GM23338 (cell line): ENCODE measurements at places on chromosomes 16 and 17. TPM values are rescaled to one million over a fixed set of nuclear protein-coding genes. Genes with fewer than 3 reads are reported as not detected.
A peak's percentile ranks its signal among the peaks of the same experiment; 100 is the strongest.

DNA sequence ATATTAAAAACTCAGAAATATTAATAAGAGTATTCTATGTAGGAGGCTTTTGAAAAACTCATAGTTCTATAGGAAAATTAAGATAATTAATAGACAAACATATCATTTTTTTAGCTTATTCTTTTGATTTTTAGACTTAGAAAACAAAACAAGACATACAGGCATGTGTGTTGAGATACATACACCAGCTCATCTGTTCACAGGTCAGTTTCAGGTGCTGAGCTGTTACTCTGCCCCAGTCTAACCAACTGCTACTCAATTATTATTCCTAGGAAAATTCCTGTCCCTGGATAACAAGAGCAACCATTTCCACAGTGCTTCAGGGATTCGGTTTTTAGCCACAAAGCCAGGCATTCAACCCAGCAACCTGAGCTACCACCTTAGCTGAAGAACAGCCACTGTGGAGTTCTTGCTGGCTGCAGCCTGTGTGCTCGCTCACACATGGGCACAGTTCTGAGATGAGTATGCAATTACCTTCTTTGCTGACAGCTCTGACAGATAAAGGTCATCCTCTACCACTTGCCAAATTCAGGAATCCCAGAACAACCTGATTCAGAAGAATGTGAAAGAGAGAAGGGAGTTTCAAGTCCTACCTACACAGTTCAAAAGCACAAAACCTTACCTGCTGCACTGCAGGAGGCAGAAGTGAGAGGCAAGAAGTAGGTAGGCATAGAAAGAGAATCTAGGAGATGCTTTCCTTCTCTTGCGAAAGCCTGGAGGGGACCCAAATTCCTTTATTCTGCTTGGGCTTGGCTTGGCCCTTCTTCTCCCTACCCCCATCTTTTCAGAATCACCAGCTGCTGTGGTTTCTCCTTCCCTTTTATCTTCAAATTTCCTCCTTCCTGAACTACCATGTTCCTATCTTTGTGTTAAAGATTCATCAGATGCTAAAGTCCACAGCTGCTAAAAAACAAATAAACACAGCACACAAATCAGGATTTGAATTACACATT lies 62.7 kb downstream of the TEX2 start:
- H3K36me3 ChIP-seq: no peaks in the 10 kb centered on the region
- peak; percentile 16 for DNase-seq
- H3K4me3 ChIP-seq: no peak overlapping the region

The FOXJ1 gene
- total RNA-seq: 8.7 and 12.3 TPM in 2 replicates

The KRT25 gene
- total RNA-seq: not detected in 2 replicates

DNA sequence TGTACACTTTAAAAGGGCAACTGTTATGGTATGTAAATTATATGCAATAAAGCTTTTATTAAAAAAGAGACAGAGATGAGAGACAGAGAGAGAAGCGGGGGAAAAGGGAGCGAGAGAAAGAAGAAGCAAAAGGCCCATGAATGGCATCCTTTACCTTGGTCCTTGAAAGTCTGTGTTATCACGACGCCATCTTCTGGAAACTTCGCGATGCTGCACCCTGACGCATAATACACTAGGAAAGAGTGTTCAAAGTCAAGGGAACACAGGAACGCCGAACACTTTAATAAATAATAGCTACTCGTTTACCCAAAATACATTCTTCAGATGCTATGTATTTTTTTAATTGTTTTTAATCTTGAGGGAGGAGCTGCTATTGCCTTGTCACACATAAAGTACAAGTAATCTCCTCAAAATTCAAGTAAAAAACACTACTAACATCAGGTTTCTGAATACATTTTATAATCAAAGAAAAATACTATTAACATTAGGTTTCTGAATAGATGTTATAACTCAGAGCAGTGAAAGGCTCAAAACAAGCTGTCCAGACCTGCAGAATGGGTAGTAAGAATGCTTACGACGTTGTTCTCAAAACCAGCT lies 23.0 kb upstream of the SLC38A8 start:
- peaks cover 26% of the 10 kb centered on the region; the same call in 1 of the 2 replicates for H3K36me3 ChIP-seq
- H3K27ac ChIP-seq: no peak overlapping the region
- 0 out of 2 replicates have a peak, but pooled peaks cover 4% of the 10 kb centered on the region for H3K4me1 ChIP-seq
- no peaks in the 10 kb centered on the region for H3K27me3 ChIP-seq

DNA sequence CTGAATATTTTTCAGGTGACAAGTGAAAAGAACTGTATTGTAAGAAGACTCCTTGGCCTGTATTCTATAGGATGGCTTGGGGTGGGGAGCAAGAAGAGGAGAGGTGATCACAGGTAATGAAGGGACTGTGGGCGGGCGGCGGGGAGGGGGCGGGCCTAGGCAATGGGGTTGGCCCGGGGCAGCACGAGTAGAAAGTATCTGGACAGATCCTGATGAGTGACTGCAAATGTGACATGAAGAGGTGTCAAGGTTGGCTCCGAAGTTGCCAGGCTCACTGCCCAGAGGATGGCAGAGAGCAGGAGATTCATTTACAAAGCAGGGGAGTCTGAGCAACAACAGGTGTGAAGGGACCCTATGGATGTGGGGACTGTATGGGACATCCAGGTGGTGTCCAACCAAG lies 10.8 kb upstream of the G6PC1 start:
- H3K4me3 ChIP-seq: no peak overlapping the region
- DNase-seq: no peak
- H3K27ac ChIP-seq: no peak overlapping the region

GRCh38 chr17:39131616-39132015 lies 19.8 kb downstream of the PLXDC1 start:
- H3K27me3 ChIP-seq: no peaks in the 10 kb centered on the region
- no peak for DNase-seq
- no peak overlapping the region for H3K27ac ChIP-seq

The SEC14L1 gene
- 54.8 and 81.8 TPM in 2 replicates for total RNA-seq

DNA sequence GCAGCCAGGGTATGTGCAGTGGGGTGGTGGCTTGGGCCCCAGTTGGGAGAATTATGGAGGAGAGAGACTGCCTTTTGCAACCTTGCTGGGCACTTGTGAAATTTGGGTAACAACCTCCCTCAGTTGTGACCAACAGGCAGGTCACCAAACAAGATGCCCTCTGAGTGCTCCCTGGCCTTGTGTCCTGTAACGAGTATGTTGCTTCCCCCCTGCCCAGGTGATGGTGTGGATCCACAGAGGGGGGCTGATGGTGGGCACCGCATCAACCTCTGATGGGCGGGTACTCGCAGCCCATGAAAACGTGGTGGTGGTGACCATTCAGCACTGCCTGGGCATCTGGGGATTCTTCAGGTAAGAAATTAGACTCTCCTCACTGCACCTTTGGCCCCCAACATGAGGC lies 74.3 kb downstream of the SLC6A2 start:
- no peaks in the 10 kb centered on the region for H3K4me1 ChIP-seq
- no peak for DNase-seq
- no peaks in the 10 kb centered on the region for H3K36me3 ChIP-seq
- H3K4me3 ChIP-seq: no peak overlapping the region
- H3K27ac ChIP-seq: no peak overlapping the region

The ANKS3 gene
- 19.1 and 24.9 TPM in 2 replicates for total RNA-seq

DNA sequence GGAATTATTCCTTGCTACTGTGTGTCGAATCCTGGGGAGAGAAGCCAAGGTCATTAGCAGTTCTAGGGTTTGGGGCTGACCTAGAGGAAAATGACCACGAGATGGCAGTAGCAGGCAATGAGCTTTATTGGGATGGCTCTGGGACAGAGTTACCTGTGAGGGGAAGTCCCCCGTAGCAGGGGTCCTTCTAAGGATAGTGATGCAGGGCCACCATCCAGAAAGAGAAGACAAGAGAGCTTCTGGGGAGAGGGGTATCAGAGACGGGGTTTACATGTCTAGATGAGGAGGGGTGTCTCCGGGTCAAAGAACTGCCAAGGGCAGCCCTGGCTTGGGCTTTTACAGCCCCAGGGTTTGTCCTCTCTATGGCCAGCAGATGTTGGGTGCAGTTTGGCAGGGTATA lies 6.4 kb upstream of the GGT6 start:
- H3K4me3 ChIP-seq: no peak overlapping the region
- peaks cover 4% of the 10 kb centered on the region; the same call in 1 of the 2 replicates for H3K4me1 ChIP-seq
- no peak overlapping the region for H3K27ac ChIP-seq
- DNase-seq: peak; percentile 94

DNA sequence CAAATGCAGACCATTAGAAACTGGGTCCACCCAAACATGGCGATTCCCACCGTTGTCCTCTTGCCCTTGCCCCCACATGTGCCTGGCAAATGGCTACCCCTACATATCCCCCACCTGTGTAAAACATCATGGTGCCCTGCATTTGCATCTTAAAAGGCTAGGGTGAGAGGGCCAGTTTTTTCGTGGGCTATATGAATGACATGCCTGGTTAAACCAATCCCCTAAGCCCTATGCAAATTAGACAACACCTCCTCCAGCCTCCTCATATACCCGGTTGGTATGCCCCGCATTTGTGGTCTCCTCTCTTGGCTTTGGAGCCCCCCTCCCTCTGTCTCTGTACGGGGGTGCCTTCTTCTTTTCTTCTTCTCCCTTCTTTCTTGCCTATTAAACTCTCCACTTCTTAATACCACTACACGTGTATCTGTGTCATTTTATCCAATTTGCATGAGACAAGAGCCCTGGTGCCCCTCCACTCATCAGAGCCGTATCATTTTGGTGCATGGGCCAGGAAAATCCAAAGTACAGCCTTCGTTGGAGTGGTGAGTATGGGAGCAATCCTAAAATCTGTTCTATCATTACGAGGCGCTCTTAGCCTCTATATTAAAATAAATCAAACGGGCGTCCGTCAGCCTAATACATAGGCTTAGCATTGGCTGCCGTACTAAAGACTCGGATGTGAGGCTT lies 30.1 kb downstream of the QPRT start:
- H3K27me3 ChIP-seq: no peaks in the 10 kb centered on the region
- DNase-seq: peak; percentile 96
- peaks cover 12% of the 10 kb centered on the region; the same call in 1 of the 2 replicates for H3K36me3 ChIP-seq
- peak overlapping the region; percentile 96 for H3K27ac ChIP-seq

The SLC16A13 gene
- 4.4 and 4.7 TPM in 2 replicates for total RNA-seq

- no peak overlapping the region for H3K4me3 ChIP-seq
- no peaks in the 10 kb centered on the region for H3K4me1 ChIP-seq
- H3K27ac ChIP-seq: no peak overlapping the region
Observed at GRCh38 chr17:61366076-61366714, 33.4 kb upstream of the TBX2 start.

GRCh38 chr16:58198022-58198683 lies at the start of gene CSNK2A2:
TSS of gene CSNK2A2 (minus strand) at chr16:58198106. CDS start at chr16:58197736, 370 bp downstream.
- peaks cover 17% of the 10 kb centered on the region for H3K36me3 ChIP-seq
- H3K4me1 ChIP-seq: peaks cover 19% of the 10 kb centered on the region
- H3K27me3 ChIP-seq: no peaks in the 10 kb centered on the region
- H3K4me3 ChIP-seq: peak within 1 kb of the TSS; percentile 97
- DNase-seq: peak; percentile 74
